ENCODE measurements at places on chromosomes 5 and 9.

- DNase-seq: no peak
These were observed 164.8 kb downstream of the EPB41L4A start for GRCh38 chr5:112254303-112254702.

- peak; percentile 97 for DNase-seq
These were observed 193.6 kb downstream of the HSPA4 start for GRCh38 chr5:133245191-133246052.

GRCh38 chr5:4717446-4717845, 422.7 kb upstream of the ADAMTS16 start:
- no peak for DNase-seq

- DNase-seq: peak; percentile 42
These were observed 382.7 kb downstream of the ENC1 start for GRCh38 chr5:74257645-74258313.

DNA sequence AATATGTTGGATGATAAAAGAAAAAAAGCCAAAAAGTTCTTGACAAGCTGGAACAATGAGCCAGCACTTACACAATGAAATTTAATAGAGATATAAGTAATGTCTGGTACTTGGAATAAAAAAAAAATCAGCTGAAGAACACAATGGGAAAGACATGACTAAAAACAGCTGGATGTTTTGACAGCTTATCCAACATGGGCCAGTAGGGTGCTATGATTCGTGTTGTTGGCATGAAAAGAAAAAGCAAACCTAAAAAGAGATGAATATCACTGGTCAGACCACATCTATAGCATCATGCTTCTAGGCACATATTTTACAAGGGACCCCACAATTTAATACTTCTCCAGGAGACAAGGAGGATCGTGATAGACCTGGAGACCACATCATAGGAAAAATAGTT, 175.3 kb downstream of the ARL15 start:
- DNase-seq: no peak

DNA sequence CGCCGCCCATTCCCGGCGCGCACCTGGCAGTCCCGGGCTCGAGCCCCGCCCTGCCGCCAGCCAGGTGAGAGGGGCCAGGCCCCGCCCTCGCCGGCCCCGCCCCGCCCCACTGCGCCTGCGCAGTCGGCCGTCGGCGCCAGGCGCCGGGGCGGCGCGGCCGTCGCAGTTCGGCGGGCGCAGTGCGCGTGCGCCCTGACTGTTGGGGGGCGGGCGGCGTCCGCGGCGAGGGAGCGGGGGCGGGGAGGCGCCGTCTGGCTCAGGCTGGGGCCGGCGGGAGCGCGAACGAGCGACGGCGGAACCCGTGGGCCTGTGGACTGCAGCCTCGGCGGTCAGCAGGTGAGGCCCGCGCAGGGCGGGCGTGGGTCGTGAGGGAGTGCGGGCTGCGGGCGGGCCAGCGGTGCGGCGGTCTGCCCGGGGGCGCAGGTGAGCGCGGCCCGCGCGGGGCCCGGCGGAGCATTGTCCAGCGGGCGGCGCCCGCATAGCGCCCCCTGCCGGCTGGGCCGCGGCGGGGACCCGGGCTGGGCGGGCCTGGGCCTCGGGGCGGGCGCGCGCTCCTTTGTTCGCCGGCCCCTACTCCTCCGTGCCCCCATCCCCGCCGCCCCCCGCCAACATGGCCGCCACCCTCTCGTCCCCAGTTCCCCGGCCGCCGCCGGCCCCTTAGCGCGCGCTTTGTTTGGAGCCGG, at the start of gene SPIN1:
SPIN1 (plus strand) TSS at position 242 of the 683 bp plus-strand sequence. CDS start 38,096 bp downstream, outside the sequence.
- DNase-seq: no peak

DNA sequence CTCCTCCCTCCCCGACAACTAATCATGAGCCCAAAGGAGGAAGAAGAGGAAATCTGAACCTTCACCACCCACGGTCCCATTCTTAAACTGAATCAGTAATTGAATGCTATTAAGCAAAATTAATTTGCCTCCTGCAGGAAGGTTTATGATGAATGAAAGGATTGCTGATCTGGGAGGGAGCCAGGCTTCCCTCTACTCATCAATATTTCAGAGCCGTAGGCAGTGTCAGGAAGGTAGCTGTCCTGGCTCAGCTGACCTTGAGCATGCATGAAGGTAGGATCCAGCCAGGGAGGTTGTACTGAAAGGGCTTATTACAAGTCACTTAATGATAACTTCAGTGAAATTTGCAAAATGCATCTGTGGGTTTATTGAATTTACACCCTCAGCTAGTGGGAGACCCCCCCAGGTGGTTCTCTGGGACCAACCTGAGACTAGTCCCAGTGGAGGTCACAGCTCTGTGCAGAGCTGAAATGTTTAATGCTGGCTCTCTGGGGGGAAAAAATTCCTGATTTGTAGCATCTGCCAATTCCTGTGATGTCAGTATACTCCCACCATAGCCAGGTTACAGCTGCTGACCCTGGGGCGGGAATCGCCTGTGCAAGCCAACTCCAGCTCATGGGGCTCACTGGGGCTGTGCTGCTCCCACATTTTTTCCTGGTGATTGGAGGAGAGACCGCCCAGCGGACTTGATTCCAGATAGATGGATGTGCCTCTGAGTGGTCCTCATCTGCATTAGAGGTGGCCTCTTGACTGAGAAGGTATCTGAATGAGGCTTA, 47.9 kb upstream of the NCS1 start:
- no peak for DNase-seq

GRCh38 chr9:124299515-124300090, 41.9 kb downstream of the NEK6 start:
- peak; percentile 60 for DNase-seq

GRCh38 chr9:108130905-108131304, 641.3 kb upstream of the KLF4 start:
- DNase-seq: peak; percentile 61

DNA sequence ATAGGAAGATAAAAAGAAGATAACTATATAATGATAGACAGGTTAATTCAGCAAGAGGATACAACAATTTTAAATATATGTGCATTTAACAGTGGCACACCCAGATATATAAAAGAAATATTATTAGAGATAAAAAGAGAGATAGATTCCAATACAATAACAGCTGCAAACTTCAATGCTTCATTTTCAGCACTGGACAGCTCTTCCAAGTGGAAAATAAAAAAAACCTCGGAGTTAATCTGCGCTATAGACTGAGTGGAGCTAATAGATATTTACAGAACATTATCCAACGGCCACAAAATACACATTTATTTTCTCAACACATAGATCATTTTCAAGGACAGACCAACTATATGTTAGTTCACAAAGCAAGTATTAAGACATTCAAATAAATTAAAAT, 1229.5 kb upstream of the CDH6 start:
- DNase-seq: no peak

GRCh38 chr9:114350636-114351401, 21.1 kb downstream of the ORM2 start:
- DNase-seq: no peak

GRCh38 chr9:9079473-9079872, 1279.9 kb upstream of the DMAC1 start:
- DNase-seq: no peak

- no peak for DNase-seq
These were observed 173.0 kb upstream of the TARS1 start for GRCh38 chr5:33267801-33268200.

GRCh38 chr9:37480759-37481158, 5.0 kb upstream of the POLR1E start:
- DNase-seq: no peak

All from PC-9 (cell line).